ENCODE measurements at places on chromosomes 16 and 17.

DNA sequence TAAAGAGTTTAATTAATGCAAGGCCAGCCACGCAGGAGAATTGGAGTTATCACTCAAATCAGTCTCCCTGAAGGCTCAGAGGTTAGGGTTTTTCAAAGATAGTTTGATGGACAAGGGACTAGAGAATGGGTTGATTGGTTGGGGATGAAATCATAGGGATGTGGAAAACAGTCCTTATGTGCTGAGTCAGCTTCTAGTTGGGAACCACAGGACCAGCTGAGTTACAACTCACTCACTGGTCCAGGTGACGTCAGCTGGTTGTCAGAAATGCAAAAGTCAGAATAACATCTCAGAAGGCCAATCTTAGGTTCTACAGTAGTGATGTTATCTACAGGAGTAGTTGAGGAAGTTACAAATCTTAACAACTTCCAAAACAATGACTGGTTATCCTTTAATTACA, 47.6 kb downstream of the CPD start:
- DNase-seq, result no peak

GRCh38 chr16:88743693-88744576, 37.6 kb downstream of the CTU2 start:
- no peak for DNase-seq

- peak; percentile 0 for DNase-seq
Observed at GRCh38 chr17:43366891-43367736, 31.7 kb upstream of the ARL4D start.

DNA sequence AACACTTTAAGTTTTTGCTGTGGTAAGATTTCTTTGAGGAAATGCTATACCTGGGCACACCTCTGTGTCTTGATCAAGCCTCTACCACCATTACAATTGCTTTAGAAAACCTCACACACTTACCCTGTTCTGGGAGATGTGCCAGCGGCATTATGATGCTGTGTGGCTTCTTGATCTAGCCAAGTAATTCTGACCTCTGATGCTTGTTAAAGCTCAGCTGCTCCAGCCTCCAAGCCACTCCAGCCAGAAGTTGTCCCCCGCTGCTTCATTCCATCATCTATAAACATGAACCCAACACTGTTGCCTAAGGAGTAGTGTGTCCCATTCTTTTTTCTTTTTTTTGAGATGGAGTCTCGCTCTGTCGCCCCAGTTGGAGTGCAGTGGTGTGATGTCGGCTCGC, 60.1 kb downstream of the CYLD start:
- no peak for DNase-seq

GRCh38 chr17:68576811-68577496, 24.2 kb downstream of the FAM20A start:
- DNase-seq, result no peak

DNA sequence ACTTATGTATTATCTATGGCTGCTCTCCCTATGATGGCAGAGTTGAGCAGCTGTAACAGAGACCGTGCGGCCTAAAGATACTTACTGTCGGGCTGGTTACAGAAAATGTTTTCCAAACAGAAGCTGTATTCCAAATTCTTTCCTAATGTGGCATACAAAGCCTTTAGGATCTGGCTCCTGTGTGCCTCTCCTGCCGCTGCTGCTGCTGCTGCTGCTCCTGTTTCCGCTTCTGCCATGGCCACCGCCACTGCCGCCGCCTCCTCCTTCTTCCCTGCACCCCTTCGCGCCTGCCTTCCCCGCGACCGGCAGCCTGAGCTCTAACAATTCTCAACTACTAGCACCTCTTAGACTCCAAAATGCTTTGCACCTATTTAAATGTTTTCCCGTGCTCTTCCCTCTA, 263.9 kb upstream of the TBX2 start:
- DNase-seq, result no peak

DNA sequence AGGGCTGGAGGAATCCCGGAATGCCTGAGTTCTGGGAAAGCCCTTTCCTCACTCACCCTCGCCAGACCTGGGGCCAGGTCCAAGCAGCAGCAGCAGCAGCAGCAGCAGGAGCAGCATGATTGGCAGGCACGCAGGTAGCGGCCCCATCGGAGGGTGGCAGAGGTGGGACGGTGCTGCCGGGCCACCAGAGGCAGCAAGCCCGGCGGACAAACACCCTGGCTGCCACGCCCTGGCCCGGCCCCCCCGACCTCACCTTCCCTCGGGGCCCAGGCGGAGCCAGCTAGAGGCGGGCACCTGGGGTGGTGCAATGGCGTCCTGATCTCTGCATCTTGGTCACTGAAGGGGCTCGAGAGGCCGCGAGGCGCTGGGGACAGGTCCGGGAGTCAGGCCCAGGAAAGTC, 122.4 kb downstream of the LAT start:
- no peak for DNase-seq

DNA sequence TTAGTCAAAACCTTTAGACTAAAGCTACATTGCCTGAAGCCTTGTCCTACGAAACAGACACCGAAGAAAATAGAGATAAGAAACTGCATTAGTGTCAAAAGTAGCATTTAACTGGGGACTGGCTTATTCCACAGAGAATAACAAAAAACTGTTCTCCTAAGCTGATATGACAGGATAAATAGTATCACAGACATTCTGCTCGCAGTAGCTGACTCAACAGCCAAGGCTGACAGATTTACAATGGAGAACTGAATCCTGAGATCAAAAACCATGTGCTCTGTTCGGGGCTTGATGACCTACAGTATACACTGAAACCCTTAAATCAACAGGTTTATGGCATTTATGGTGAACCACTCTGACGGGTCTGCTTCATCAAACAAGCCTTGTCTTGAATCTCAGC, 25.5 kb downstream of the ADAMTS18 start:
- no peak for DNase-seq

DNA sequence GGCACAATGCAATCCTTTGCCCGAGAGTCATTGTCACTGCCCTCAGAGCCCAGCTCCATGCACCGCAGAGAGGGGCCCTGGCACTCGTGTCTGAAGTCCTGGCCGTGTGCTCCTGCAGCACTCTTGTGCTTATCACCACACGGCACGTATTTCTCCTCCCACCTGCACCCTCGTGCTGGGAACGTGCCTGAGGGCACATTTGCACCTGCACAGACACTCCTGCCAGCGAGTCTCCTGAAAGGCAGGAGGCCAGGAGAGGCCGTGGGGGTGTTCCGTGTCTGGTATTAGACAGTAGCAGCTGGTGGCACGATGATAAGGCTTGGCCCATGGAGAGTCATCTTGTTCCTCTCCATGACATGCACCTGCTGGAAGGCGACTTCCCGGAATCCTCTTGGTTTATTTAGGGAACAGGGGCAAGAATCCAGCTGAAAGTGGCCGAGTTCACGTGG, 3.4 kb upstream of the ACSF3 start:
- no peak for DNase-seq

- no peak for DNase-seq
Observed at GRCh38 chr16:55515111-55515510, 6.2 kb downstream of the LPCAT2 start.

DNA sequence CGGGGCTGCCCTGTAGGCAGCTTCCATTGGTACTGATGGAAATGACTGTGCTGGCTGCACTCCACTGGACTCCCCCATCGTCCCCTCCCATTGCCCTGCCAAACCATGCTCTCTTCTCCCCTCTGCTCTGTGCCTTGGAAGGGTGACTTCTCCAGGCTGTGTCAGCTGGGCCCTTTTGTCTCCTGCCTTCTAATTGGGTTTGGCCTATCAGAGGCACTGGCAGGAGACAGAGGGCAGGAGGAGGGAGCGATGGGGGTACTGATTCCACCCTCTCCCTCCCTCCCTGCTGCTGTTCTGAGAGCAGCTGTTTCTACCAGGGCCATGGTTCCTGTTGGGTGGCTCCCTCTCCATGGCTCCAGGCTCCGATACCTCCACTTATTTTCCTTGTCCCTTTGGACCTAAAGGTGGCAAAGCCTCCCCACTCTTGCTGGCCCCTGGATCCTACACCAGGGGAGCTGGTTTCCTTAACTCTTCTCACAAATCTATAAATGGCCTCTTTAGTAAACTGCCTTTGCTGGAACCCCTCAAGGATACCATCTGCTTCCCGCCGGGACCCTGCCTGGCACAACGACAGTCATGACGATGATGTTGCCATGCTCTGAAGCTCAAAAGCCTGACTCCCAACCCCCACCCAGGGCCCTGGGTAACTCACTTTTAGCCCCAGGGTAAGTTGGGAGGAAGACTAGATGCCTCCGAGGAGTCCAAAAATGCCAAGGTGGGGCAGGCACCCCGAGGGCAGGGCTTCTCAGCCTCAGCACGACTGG, 123.8 kb upstream of the RPL38 start:
- DNase-seq, result no peak

- no peak for DNase-seq
Observed at GRCh38 chr16:1788708-1789100, 4.8 kb downstream of the IGFALS start.

- no peak for DNase-seq
Observed at GRCh38 chr17:7295230-7296180, 1.1 kb upstream of the YBX2 start.

- no peak for DNase-seq
Observed at GRCh38 chr16:82456683-82457082, 170.1 kb upstream of the CDH13 start.

- no peak for DNase-seq
Observed at GRCh38 chr17:73228748-73229236, 32.9 kb downstream of the CPSF4L start.

- no peak for DNase-seq
Observed at GRCh38 chr17:5798094-5798493, 213.8 kb upstream of the NLRP1 start.

- no peak for DNase-seq
Observed at GRCh38 chr17:13372432-13372831, 229.3 kb downstream of the HS3ST3A1 start.

GRCh38 chr16:50718761-50719400, 23.0 kb upstream of the CYLD start:
- DNase-seq, result no peak

DNA sequence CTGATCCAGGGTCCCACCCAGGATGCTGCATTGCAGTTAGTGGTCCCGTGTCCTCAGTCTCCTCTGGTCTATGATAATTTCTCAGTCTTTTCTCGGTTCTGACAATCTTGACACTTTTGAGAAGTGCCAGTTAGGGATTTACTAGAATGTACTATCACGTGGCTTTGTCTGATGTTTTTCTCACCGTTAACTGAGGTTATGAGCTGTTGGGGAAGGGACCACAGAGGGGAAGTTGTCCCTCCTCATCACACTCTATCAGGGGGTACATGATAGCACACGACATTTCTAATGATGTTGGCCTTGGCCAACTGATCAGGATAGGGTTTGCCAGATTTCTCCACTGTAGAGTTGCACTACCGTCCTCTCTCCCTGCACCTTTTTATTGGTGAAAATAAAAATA, 250.9 kb upstream of the SDK2 start:
- no peak for DNase-seq

DNA sequence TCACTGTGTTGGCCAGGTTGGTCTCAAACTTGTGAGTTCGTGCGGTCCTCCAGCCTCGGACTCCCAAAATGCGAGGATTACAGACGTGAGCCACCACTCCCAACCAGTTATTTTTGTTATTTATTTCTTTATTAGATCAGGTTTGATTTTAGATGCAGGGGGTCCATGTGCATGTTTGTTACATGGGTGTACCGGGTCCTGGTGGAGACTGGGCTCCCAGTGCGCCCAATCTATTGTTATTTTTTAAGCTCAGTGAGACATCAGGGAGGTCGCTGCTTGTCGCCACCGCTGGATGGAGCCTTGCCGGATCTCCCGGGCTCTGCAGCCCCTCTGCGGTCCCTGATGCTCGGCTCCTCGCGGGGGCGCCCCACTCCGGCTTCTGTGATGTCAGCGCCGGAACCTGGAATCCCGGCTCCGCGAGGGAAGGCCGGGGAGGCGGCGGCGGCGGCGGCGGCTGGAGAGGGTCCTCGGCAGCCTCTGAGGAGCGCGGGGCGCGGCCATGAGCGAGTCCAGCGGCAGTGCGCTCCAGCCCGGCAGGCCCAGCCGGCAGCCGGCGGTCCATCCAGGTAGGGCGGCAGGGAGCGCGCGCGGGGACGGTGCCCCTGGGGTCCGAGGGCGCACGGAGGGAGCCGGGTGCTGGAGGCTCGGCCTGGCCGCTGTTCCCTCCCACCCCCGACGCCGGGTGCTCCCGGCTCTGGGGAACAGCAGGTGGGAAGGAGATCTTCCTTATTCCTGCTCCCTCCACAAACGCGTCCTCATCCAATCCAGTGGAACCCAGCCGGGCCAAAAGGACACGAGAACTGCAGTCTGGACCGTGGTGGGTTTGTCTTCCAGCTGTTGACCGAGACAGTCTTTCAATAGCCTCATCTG, at the start of gene TMC7:
Gene TMC7, plus strand, starts transcription at position 370 of the 870 bp plus-strand sequence. Its CDS starts 130 bp downstream, at position 500.
- DNase-seq, result no peak

GRCh38 chr16:9096416-9096952, 5.0 kb downstream of the HAPSTR1 start:
- DNase-seq, result no peak

DNA sequence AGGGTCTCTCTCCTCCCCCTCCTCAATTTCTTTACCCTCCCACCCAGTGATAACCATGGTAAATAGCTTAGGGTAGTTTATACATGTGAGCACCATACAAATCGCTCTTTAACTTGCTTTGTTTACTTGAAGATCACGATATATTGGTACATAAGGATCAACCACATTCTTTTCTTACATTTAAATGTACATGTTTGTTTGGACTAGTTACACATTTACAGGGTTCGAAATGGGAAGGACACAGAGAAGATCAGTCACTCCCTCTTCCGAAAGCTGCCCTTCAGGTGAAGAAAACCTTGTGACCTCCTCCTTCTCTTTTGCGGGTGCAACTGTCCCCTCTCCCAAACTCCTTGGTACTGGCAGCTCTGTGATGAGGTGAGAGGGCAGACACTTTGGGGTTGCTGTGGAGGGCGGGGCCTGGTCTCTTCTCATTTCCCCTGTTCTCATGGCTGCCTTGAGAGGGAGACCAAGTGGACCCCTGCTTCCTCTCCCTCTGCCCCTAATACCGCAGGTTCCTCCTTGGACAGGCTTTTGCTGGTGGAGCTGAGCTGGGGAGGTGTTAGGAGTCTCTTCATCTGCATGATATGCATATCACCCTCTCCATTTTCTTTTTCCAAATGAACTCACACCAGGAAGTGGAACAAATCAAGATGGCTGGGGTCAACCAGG, 4.7 kb upstream of the PIK3R6 start:
- DNase-seq, result no peak

GRCh38 chr17:29930409-29931010, 482 bp upstream of the SSH2 start:
- DNase-seq, result no peak

DNA sequence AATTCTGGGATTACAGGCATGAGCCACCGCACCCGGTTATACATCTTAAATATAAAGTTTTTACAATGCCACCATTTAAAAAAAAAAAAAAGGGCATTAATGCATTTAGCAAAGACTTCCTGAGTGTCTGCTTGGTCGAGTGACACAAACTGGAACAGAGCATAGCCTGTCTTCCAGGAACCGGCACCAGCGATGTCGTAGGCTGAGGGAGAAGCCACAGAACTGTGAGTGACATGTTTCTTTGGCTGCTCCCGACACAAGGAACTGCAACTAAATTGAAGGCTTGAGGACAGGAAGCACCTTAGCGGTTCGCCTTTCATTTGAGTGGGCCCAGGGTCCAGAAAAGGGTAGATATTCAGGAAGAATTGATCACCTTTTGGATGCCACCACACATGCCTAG, 717.8 kb downstream of the MAF start:
- DNase-seq, result no peak
